Cortex of kidney (tissue), 1 donor: ENCODE measurements at places on chromosomes 3 and 15.

GRCh38 chr3:117671722-117672318 is 962.2 kb downstream of the TUSC7 start:
- DNase-seq: no peak

GRCh38 chr3:182699550-182700170 is 93.6 kb upstream of the ATP11B start:
- no peak for DNase-seq

DNA sequence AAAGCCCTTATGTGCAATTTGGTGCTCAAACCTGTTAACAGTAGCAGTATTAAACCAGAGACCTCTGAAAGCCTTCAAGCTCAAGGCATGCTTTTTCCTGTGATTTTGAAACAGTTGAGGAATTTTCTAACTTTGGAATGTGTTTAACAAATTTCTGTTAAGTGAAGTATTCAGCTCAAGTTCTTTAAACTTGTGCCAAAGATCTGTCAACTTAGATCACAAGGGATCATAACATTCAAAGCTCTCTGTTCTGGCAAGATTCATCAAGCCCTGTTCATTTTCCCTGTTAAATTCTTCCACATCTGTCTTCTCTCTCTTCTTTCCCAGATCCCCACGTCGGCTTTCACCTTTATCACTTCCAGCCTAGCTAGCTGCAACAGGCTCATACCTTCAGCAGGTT is 28.8 kb upstream of the RYK start:
- no peak for DNase-seq

DNA sequence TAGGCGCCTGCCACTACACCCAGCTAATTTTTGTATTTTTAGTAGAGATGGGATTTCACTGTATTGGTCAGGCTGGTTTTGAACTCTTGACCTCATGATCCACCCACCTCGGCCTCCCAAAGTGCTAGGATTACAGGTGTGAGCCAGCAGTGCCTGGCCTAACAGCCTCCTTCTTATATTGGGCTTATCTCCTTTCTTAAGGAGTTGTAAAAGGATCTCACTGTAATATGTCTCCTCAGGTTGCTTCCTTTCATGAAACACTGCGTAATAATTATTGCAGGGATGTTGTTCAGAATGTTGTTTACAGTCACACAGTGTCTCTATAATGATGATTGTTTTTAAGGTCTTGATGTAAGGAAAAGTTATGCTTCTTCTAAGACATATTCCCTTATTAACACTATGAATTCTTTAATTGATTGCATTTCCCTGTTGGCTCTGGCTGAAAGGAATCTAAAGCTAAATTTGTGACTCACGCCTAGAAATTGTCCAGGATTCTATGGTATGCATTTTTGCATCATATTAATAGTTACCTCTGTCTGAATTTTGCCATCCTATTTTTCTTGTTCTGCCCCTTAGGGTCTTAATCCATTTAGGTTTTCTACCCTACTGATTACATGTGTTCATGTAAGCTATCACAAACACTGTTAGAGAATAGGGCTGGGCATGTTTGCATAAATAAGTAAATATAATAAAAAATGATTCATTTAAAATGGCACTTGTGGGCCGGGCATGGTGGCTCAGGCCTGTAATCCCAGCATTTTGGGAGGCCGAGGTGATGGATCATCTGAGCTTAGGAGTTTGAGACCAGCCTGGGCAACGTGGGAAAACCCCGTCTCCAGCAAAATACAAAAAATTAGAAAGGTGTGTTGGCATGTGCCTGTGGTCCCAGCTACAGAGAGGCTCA is 24.5 kb upstream of the RNF111 start:
- DNase-seq: no peak

GRCh38 chr3:98545940-98546339 is 14.2 kb downstream of the GPR15 start:
- DNase-seq: no peak

GRCh38 chr3:46132565-46132964 is 75.5 kb downstream of the CCR1 start:
- DNase-seq: no peak

DNA sequence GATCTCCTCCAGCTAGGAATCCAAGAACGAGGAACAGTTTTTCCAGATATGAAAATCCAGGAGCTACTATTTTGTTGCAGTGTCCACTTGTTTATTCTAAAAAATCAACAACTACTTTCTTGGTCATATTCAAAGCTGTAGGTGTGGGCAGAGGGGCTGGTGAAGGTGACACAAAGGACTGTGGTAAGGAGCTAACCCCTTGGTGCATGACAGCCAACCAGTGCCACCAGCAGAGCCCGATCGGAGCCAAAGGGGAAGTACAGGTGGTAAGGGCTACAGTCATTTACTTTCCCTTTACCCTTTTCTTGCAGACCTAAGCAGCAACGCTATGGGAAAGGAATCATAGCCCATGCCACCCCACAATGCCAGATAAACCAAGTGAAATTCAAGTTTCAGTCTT is 30.7 kb downstream of the PLA1A start:
- DNase-seq: no peak
